ENCODE measurements at places on chromosomes 6 and 20.

- DNase-seq = no peak
These were observed 86.3 kb downstream of the SNX5 start for GRCh38 chr20:17882065-17882833.

- DNase-seq = no peak
These were observed 166.3 kb downstream of the KCNQ5 start for GRCh38 chr6:72788188-72788587.

- DNase-seq = no peak
These were observed 211.4 kb upstream of the ECI2 start for GRCh38 chr6:4346659-4347333.

- DNase-seq = no peak
These were observed 20.9 kb downstream of the VPS52 start for GRCh38 chr6:33250731-33251130.

GRCh38 chr6:148888856-148889255 is 142.0 kb downstream of the UST start:
- DNase-seq = no peak

GRCh38 chr6:160111806-160112205 is 9.8 kb upstream of the SLC22A1 start:
- DNase-seq = no peak
